NCI-H460 (cell line): ENCODE measurements at places on chromosomes 3 and 15.

DNA sequence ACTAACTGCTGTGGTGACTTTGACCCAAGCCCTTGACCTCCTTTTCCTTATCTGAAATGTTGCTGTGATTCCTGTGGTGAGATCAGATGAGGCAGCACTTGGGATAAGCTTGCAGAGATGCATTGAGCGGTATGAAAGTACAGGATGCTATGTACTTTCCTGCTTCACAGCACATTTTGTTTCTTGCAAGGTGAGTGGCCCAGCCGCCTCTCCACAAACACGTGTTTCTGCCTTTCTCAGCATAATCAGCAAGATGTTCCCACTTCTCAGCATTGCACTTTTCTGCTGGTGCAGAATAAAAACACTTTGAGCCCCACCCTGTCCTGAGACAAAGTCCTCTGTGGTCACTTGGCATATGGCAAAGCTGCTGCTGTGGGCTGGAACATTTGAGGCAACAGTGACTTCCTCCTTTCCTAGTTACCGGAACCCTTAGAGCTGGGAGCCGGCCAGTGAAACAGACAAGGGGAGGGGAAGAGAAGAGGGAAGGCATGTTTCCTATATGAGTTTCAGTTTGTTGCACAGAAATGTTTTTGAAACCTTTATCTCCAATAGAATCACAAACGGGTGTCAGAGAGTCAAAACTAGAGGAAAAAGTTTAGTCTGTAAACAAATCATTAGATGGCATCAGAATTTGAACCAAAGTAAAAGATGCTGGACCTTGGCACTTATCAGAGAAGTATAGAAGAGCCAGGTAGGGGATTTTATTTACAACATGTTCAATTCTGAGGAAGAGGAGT, 5.0 kb downstream of the NUDT16 start:
- DNase-seq, result no peak

- no peak for DNase-seq
Observed at GRCh38 chr3:140177943-140178342, 243.0 kb downstream of the CLSTN2 start.

- no peak for DNase-seq
Observed at GRCh38 chr15:52137432-52138357, 25.1 kb upstream of the BCL2L10 start.

DNA sequence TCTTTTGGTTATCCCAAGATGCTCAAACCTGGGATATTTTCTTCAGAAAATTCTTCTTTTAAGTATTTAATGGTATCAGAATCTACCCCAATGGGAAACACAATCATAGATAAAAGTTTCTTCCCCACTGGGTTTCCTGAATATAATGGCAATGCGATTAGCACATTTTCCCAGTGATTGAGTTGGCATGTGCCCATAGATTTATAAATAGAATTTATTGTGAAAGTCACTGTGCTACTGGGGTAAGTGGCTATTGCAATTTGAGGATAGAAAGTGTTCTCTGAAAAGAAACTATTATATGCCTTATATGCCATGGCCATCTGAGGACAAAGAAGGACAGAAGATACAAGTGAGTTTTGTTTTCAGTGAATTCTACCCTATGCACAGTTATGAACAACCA, 99.0 kb upstream of the RBMS3 start:
- no peak for DNase-seq

DNA sequence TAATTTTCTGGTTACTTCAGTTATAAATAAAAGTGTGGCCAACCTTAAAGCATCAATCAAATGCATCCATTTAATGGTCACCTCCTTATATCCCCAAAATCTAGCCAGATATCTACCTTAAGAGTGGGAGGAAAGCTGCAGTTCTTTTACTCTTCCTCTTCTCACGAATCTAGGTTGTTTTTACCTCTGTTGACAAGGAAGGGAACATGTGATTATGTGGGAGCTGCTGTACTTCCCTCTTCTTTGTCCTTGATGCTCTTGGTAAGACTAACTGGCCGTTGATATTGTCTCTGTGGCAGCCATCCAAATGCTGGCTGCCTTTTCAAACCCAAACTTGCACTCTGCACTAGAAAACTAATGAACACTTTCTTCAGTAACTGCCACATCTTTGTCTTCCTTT, 275.3 kb upstream of the CADM2 start:
- no peak for DNase-seq

- no peak for DNase-seq
Observed at GRCh38 chr3:69113536-69113935, 8.9 kb downstream of the LMOD3 start.

DNA sequence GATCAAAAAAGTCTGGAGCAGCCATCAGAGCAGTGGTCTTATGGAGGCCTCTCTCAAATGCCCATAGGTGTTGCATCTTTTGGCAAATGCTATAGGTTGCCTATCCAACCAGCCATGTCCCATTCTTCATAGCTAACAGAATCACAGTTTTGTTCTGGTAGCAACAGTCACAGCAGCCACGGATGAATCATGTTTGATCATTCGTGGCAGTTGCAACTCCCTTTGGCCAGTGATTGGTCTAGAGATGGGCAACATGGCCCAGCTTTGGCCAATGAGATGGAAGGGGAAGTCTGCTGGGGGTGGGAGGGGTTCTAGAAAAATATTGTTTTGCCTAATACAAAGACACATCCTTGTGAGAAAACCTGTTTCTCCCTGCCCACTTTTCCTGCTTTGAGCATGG, 50.3 kb upstream of the PPP2R3A start:
- no peak for DNase-seq

DNA sequence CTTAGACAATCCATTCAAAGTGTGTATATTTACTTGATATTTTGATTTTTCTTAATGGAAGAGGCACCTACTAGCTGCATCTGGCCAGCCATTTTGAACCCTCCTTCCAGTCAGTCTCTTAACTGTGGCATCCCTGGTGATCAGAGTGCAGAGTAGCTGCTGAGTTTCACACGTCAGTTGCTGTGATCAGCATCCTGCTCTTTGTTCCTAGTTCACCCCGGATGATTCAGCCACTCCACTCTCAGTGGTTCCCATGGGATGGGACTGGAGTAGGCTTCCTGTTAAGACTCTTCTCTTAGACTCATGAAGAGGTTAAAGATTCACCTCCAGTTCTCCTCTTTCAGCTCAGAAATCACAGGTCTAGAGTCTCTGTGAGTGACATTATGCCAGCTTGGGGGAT, 75.8 kb downstream of the STXBP5L start:
- no peak for DNase-seq

DNA sequence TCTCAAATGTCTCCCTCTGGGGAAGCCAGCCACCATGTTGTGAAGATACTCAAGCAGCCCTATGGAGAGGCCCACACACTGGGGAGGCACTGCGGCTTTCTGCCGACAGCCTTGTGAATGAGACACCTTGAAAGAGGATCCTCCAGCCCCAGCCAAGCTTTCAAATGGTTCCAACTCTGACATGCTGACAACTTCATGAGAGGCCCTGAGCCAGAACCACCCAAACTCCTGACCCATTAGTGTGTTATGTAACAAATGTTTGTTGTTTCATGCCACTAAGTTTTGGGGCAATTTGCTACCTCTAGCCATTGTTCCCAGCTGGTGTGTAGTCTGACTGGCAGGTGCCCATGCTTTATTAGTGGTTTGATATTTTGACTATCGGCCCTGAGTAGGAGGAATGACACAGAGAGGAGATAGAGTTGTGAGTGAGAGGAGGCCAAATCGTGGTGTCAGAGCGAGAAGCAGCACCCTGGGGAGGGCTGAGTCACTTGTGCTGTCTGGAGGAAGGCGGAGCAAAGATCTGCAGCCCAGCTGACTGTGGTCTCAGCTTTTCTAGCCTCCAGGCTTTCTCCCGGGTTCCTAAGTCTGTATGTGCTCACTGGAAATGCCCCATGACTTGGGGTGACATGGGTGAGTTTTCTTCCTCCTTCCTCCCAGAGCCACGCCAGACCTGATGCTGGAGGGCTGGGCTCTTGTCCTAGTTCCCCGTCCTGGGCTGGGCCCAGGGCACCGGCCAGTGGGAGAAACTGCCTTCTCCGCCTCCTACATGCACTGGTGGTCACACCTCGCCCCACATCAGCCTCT, 56.7 kb upstream of the BLM start:
- DNase-seq, result peak; percentile 38

DNA sequence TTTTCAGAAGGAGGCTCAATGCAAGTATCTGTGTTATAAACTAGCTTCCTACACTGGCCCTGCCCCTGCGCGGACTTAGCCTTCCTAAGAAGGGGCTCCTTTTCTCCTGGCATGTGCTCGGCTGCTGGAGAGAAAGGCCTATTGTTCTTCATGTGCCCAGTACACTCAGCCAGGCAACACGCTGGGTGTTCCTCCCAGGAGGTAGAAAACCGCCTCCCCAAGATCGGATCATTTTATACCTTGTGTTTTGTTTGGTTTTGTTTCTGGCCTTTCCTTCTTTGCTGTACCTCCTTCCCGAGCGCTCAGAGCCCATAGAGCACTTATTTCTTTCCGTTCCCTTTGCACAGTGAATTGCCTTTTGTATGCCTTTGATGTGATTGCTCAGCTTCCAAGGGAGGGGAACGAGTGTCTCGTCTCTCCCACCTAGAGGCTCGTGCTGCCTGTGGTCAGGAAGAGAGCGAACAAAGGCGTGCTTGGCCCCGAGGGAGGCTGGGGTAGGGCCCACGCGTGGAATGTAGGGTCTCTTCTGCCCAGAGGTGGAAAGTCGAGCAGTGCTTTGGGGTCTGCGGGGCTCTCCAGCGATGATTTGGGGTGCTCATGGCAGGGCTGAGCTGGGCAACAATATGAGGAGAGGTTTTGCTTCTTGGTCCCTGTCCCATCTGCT, 30.0 kb downstream of the CCNL1 start:
- no peak for DNase-seq

DNA sequence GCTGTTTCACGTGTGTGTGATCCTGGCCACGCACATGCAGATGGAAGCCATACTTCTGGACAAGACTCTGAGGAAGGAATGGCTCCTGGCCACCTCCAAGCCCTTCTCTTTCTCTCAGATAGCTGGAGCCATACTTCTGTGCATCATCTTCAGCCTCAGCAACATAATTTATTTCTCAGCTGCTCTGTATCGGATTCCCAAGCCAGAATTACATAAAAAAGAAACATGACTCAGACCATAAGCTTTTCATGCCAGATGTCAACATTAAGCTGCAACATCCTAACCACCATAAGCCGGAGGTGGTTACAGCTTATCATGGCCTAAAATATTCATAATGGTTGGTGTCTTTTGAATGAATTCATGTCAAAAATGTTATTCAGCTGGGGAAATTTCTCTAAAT, 10.6 kb upstream of the KIF23 start:
- DNase-seq, result no peak

DNA sequence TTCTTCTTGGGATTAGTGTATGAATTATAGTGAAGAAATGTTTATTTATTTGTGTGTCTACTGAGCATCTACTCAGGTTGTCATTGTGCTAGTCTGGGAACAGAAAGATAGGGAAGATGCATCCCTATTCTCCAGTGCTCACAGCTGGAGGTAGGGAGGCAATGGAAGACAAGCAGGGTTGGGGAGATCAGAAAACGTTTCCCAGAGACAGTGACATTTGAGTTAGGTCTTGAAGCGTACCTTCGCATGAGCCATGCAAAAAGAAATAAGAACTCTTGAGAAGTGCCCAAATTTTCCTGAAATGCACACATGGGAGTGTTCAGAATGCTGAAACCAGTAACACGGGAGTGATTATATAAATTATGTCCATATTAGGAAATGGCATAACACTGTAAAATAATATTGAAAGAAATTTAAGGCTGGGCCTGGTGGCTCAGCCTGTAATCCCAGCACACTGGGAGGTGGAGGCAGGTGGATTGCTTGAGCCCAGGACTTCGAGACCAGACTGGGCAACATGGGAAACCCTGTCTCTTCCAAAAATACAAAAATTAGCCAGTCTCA, 5.3 kb upstream of the CEMIP start:
- no peak for DNase-seq

DNA sequence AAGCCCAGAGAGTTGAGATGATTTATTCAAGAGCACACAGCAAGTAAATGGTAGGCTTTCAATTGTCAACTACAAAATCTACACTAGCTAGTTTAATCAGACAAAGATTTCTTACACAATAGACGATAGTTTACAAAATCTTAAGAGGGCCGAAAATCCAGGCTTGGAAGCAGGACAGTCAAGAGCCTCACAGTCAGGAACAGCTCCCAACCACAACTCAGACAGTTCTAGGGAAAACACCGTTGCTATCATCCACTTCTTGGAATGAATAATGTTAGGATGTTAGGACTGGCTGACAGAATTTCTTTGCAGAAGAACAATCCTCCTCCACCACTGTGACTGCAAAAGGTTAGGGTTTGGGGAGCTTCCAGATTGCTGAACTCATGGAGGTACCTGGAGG, 290.8 kb upstream of the ZPLD1 start:
- DNase-seq, result no peak

DNA sequence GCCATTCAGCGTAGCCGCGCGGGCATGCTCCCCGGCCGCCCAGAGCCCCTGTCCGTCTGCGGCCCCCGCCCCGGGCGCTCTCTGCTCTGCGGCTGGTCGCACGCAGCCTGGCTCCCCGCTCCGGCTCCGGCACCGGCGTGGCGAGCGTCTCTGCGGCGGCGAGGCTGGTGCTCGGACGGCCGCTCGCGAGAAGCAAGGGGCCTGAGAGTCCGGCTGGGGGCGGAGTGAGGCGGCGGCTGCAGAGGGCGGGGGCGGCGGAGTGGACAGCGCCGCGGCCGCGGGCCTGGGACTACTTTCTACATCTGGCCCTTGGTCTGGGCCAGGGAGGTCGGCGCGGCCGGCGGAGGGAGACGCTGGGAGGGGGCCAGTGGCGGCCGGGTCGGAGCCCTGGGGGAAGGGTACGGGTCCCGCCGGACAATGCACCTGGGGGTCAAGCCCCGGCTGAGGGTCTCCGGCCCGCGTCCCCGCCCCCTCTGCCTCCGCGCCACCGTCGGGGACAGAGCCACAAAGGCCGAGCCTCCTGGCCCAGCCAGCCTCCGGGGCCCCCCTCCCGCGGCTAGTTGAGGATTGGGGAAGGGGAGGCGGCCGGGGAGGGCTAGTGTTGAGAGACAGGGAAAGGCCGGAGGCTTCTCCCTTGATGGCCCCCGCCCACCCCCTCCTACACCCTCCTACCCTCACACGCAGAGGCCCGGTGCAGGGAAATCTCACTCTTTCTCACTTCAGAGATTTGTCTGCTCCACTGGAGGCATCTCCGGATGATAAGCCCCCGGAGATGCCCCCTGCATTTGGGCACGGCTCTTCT, at the start of gene PRTG:
PRTG (minus strand) TSS at position 226 of the 802 bp plus-strand sequence; CDS start at position 5, 221 bp downstream.
- peak; percentile 62 for DNase-seq
